ENCODE measurements at places on chromosomes 3 and 15. TPM values are rescaled to one million over a fixed set of nuclear protein-coding genes. Genes with fewer than 3 reads are reported as not detected.

GRCh38 chr15:75597667-75598341, 18.7 kb upstream of the PTPN9 start:
- no peak for DNase-seq

GRCh38 chr15:52241489-52241888, 50.3 kb upstream of the GNB5 start:
- DNase-seq: no peak

NR1I2 gene
- 0.03 TPM for total RNA-seq

DNA sequence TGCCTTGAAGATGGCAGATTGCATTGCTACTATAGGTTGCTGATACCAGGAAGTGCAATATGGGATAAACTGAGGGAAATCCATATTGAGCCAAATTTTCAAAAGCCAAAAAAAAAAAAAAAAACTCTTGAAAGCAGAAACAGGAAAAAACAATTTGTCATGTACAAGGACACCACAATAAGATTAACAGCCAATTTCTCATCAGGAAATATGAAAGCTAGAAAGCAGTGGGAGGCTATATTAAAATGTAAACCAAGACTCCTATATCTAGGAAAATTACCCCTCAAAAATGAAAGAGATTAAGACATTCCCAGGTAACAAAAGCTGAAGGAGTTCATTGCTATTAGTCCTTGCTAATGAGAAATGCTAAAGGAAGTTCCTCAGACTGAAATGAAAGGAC, 462.8 kb upstream of the DPH6 start:
- no peak for DNase-seq

DNA sequence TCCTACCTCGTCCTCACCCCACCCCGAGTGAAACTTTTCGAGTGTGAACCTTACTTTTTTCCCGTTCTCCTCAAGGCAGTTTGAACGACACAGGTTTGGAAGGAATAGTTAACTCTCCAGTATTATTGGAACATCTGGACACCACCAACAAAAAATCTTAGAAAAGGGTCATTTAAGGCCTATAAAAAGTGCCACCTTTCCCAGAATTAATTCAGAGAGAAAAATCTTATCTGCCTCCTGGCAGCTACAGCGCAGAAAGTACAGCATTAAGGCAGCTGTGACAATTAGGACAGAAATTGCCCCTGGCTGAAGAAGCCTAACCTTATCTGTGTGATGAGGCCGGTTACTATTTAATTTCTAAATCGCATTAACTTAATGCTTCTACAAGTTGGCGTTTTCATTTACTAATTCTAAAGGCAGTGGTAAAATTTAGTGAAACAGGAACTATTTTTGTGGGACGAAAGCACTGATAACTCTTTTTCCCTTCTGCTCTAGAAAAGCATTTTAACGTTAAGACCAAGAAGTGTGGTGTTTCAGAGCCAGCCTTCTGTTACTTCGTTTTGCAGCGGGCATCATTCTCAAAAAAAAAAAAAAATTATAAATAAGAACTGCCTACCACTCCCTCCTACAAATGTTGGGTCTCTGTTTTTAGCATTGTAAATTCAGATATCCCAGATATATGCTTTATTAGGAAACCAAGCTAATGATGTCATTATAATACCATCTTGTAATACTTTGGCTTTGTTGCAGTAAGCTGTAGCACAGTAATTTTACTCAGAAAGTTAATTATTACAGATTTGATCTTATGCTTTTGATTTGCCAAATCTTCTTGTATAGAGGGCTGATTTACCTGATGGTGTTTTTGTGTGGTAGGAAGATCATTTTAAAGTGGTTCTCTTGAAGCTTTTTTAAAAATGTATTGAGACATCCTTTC, 1.4 kb downstream of the ATP11B start:
- DNase-seq: peak; percentile 21

- no peak for DNase-seq
Measured at GRCh38 chr3:191290311-191291025, 38.7 kb upstream of the CCDC50 start.

DNA sequence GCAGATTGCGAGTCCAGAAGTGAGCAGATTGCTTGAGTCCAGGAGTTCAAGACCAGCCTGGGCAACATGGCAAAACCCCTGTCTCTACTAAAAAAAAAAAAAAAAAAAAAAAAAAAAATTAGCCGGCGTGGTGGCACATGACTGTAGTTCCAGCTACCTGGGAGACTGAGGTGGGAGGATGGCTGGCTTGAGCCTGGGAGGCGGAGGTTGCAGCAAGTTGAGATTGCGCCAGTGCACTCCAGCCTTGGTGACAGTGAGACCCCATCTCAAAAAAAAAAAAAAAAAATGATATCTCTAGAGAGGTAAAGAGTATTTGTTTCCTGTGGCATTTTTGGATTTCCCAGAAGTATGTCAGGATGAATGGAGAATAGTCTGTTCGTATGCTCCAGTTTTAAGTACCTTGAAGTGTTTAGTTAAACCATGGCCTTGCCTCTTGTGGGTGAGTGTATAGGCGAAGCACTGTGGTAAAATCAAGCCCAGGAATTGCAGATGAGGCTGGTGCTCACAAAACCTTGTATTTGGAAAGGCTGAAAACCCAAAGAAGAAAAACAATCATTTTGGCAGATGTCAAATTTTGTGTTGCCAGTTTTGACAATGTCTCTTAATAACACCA, 5.9 kb downstream of the CACNA1D start:
- no peak for DNase-seq

DNA sequence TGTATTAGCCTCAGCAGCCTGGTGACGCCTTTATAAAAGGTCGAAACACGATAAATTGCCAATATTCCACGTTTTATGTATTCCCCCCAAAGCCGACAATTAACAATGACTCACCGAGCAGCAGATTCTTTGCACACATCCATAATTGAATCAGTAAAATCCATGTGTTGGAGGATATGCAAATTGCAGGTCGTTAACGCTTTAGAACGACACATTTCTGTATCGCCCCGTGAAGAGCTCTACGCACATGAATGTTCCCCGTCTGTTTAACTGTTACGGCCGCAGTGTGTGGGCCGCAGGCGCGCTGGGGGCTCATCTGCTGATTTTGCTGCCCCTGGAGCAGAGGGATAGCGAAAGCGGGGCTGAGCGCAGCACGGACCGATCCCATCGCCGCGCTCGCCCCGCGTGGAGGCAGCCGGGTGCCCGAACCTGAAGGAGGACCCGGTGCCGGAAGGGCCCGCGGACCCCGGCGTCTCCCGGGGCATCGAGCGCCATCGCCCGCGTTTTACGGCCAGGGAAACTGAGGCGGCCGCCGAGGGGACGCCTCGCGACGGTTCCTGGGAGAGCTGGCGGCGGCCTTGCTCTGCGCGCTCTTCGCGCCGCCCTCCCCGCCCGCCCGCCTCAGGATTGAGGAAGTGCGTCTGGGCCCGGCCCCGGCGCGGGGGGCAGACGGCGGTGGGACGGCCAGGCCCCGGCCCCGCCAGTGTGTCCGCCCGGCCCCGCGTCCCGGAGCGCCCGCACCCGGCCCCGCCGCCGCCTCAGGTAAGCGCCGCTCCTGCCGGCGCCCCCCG, at the start of gene LRRK1:
Gene LRRK1, plus strand, starts transcription at position 668 of the 791 bp plus-strand sequence. CDS start 5,276 bp downstream, outside the sequence.
- peak; percentile 44 for DNase-seq

GRCh38 chr3:183148056-183148455, 14.5 kb downstream of the LAMP3 start:
- peak; percentile 75 for DNase-seq

GRCh38 chr15:67805008-67805665, 20.2 kb upstream of the SKOR1 start:
- no peak for DNase-seq

- peak; percentile 37 for DNase-seq
Measured at GRCh38 chr15:62749036-62749815, 293.3 kb upstream of the TPM1 start.

CLDN18 gene
- not detected for total RNA-seq

ACOX2 gene
- total RNA-seq: 61.4 TPM

DNA sequence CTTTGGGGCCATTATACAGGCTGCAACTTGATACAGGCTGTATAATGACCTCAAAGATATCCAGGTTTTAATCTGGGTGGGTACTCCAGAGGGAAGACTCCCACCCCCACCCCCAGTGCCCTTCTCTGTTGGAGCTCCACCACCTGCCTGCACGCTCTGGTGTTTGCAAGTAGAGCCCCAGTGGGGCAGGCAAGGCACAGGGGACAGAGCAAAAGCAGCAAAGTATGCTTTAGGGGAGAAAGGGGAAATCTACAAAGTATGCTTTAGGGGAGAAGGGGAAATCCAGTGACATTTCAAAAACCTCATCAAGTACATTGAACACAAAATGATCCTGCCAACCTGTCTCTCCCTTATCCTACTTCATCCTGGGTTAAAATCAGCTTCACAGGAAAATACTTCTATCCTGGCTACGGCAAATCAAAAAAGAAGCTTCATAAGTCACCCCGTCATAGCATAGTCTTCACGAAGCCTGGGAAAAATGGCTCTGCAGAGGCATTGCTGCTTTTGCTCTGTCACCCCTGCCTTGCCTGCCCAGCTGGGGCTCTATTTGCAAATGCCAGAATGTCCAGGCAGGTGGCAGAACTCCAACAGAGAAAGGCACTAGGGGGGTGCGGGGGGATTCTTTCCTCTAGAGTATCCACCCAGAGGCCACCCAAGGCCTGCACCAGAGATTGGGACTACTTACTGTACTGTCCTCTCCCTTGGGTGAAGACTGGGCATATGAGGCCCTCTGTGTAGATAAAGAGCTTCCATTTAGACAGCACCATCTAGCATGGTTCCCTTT, 60.9 kb upstream of the ATP11B start:
- DNase-seq: no peak
